ENCODE measurements at places on chromosomes 2 and 18.

GRCh38 chr2:145137211-145137610, 617.3 kb upstream of the ZEB2 start:
- DNase-seq, result no peak

DNA sequence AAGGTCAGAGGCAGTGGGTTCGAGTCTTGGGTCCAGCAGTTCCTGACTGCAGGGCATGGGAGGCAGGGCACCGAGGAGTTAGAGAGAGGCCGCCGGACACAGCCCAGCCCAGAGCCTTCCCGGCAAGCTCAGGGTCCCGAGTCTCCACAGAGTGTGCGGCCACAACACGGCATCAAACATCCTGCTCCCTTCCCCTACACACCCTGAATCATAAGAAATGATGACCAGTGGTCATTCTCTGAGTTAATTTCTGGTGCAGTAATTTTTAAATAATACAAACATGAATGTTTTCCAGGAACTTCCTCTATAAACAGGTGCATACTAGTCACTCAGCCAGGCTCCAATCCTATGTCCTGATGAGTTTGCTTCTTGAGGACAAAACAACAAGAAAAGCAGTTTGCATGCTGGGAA, 118.0 kb downstream of the PXDN start:
- no peak for DNase-seq

DNA sequence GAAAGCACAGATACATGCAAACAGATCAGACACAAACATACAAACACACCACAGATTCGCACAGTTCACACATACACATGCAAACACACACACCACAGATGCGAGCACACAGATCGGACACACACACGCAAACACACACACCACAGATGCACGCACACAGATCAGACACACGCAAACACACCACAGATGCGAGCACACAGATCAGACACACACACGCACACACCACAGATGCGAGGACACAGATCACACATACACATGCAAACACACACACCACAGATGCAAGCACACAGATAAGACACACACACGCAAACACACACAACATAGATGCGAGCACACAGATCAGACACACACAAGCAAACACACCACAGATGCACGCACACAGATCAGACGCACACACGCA, 149.0 kb downstream of the PXDN start:
- DNase-seq, result no peak

- DNase-seq, result no peak
Measured at GRCh38 chr2:102872388-102872787, 110.6 kb downstream of the TMEM182 start.

GRCh38 chr2:219851169-219851568, 223.7 kb downstream of the SLC4A3 start:
- no peak for DNase-seq

GRCh38 chr2:142650601-142651000, 226.9 kb upstream of the KYNU start:
- DNase-seq, result no peak

Measured in brain pericyte (primary cell).